Hematopoietic multipotent progenitor cell treated with erythropoietin and hydrocortisone succinate and interleukin-3 and kit ligand, for 4 days (in vitro differentiated cells): ENCODE measurements at places on chromosomes 6 and 20.

GRCh38 chr20:22020201-22020600, 314.7 kb downstream of the PAX1 start:
- no peak for DNase-seq

- DNase-seq, result peak; percentile 6
Measured at GRCh38 chr6:1263039-1263849, 48.7 kb upstream of the FOXQ1 start.

GRCh38 chr6:148231572-148231971, 111.1 kb upstream of the SASH1 start:
- no peak for DNase-seq

GRCh38 chr20:38065764-38066375, 32.3 kb downstream of the RPRD1B start:
- DNase-seq, result no peak

DNA sequence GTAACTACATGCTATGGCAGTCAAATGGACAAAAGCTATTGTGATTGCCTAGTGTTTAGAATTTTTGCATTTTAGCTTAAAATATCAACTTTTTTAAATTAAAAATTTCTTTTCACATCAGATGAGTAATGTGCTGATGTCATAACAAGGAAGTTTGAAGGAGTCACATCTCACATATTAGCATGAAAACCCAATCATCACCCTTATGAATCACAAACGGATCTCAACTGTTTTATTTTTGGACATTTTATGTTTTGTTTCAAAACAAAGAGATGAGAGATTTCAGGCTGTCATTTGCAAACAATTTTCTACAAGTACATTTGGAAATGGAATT, 53.6 kb upstream of the TRERF1 start:
- DNase-seq, result no peak

GRCh38 chr20:17698384-17698783, 1.4 kb upstream of the BANF2 start:
- DNase-seq, result no peak

- no peak for DNase-seq
Measured at GRCh38 chr6:151236668-151237401, 2.9 kb upstream of the AKAP12 start.

GRCh38 chr20:40258931-40259330, 430.1 kb downstream of the MAFB start:
- no peak for DNase-seq

- DNase-seq, result no peak
Measured at GRCh38 chr6:143061597-143062385, 1.1 kb downstream of the AIG1 start.

DNA sequence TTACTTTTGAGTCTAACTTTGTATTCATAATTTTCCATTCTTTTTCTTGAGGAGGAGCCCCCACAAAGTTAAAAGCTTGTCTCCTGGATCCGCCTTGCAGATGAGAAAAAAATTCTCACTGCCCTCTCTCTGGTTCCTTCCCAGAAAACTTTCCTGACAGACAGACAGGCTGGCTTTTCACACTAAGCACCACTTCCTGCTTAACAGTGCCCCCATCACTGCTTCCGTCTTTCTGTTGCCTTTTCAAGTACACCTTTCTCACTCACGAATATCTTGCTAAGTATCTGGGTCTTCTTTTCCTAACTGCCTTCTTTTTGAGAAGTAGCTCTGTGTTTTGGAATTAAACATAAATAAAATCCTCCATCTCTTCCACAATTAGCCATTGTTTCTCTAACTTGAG, 19.8 kb upstream of the LMBRD1 start:
- no peak for DNase-seq

DNA sequence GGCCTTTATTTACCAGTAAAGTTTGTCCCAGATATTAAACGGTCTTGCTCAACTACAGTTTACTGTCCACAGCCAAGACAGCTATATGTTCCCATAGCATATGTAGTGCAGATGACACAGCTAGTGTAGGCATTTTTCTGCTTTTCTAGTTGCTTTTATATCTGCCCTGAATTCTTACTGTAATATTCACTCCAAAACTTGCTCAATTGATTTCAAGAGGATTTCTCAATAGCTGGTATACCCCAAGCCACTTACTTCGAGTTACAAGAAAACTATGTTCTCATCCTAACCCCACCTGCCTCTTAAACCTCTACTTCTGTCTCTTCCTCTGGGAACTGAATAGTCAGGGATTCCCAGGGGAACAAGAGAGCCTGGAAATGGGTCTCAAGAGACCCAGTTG, 18.9 kb upstream of the ROS1 start:
- no peak for DNase-seq
